ENCODE measurements at places on chromosomes 3 and 15.

- H3K27ac ChIP-seq, result no peak overlapping the region
- no peaks in the 10 kb centered on the region for H3K4me1 ChIP-seq
- H3K36me3 ChIP-seq, result no peaks in the 10 kb centered on the region
Measured at GRCh38 chr3:100169201-100169920, 55.1 kb upstream of the FILIP1L start.

DNA sequence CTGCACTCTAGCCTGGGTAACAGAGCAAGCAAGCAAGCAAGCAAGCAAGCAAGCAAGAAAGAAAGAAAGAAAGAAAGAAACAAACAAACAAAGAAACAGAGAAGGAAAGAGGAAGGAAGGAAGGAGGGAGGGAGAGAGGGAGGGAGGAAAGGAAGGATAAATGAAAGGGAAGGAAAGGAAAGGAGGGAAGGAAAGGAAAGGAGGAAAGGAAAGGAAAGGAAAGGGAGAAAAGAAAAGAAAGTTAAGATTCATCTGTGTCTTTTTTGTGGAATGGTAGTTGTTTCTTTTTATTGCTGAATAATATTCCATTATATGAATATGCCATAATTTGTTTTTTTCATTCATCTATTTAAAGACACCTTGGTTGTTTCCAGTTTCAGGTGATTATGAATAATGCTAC is 506.9 kb upstream of the NAALADL2 start:
- H3K4me1 ChIP-seq, result no peaks in the 10 kb centered on the region
- no peak overlapping the region for H3K4me3 ChIP-seq
- no peak for DNase-seq
- H3K27me3 ChIP-seq, result no peaks in the 10 kb centered on the region
- no peaks in the 10 kb centered on the region for H3K36me3 ChIP-seq

DNA sequence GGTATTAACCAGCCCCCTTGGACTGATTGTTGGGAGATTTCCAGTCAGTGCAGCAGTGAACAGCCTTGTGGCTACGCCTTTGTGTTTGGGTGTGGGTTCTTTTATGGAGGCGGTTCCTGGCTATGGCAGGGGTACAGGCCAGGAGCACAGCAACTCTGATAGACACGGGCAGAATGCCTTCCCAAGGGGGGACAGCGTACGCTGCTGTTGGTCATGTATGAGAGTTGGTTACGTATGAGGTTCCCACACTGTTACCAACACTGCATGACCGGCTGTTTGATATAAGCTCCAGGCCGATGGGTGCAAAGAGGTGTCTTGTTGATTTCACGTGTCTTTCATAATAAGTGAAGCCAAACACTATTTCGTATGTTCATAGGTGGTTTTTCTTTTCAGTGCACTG is 187.8 kb downstream of the NSMCE3 start:
- no peak overlapping the region for H3K4me3 ChIP-seq
- H3K4me1 ChIP-seq, result no peaks in the 10 kb centered on the region
- DNase-seq, result no peak

DNA sequence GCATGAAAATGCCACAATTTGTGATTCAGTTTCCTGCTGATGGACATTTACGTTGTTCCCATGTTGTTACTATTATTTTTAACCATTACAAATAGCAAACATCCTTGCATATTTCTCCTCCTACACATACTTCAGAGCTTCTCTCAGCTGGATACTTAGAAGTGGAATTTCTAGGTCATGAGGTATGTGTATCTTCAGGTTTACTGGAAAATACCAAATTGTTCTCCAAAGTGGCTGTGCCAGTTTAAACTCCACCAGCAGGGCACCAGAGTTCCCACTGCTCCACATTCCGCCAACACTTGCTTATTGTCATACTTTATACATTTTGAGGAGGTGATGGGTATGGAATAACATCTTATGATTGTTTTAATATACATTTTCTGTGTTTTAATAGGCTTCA is 45.7 kb downstream of the PRR23E start:
- H3K4me3 ChIP-seq, result no peak overlapping the region
- no peaks in the 10 kb centered on the region for H3K36me3 ChIP-seq
- no peak for DNase-seq
- no peak overlapping the region for H3K27ac ChIP-seq
- H3K27me3 ChIP-seq, result no peaks in the 10 kb centered on the region
- no peaks in the 10 kb centered on the region for H3K4me1 ChIP-seq

DNA sequence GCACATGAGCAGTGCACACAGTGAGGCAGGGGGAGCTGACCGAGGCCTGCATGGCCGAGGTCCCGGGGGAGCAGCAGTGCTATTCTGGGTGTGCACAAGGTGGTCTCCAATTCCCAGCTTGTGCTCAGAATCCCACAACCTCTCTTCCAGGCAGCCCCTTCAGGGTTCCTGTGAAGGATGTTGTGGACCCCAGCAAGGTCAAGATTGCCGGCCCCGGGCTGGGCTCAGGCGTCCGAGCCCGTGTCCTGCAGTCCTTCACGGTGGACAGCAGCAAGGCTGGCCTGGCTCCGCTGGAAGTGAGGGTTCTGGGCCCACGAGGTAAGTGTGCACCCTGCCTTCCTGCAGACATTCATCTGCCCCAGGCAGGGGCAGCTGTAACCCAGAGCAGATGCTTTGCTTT is 80.2 kb downstream of the DNASE1L3 start:
- H3K4me1 ChIP-seq, result no peaks in the 10 kb centered on the region
- DNase-seq, result no peak
- H3K4me3 ChIP-seq, result no peak overlapping the region
- no peaks in the 10 kb centered on the region for H3K27me3 ChIP-seq
- H3K36me3 ChIP-seq, result peaks cover 8% of the 10 kb centered on the region

GRCh38 chr15:41603941-41604911 is 45.2 kb downstream of the TYRO3 start:
- no peaks in the 10 kb centered on the region for H3K36me3 ChIP-seq
- H3K27me3 ChIP-seq, result no peaks in the 10 kb centered on the region
- H3K4me1 ChIP-seq, result peaks cover 9% of the 10 kb centered on the region
- no peak overlapping the region for H3K4me3 ChIP-seq

DNA sequence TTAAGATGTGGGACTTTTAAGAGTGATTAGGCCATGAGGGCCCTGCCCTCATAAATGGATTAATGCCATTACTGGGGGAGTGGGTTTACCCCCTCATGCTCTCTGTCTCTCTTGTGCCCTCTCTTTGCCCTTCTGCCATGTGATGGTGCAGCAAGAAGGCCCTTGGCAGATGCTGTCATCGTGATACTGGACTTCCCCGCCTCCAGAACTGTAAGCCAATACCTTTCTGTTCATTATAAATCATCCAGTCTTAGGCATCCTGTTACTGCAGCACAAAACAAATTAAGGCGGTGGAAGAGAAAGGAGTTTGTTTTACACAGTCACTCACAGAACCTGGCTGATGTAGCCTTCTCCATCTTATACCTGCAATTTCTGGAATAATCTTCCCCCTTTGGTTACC is 360.3 kb upstream of the TBL1XR1 start:
- no peak overlapping the region for H3K4me3 ChIP-seq
- no peak for DNase-seq
- H3K36me3 ChIP-seq, result no peaks in the 10 kb centered on the region
- H3K27me3 ChIP-seq, result no peaks in the 10 kb centered on the region
- H3K4me1 ChIP-seq, result no peaks in the 10 kb centered on the region

DNA sequence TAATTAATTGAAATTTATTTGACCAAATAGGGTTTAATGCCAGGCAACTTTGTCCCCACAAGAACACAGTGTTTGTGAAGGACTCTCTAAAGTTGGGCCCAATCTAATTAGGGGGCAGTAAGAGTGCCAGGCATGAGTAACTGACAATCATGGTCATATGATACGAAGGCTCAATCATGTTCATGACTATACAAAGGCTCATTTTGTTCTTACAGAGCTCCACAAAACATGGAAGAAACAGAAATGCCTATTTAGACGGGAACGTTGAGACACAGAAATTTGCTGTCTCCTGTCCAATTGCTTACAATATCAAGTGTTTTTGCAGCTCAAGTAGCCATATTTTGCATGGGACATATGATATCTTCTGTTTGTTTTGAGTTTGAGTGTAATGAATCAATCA is 391.1 kb downstream of the SI start:
- H3K4me1 ChIP-seq, result no peaks in the 10 kb centered on the region
- H3K27ac ChIP-seq, result no peak overlapping the region
- no peaks in the 10 kb centered on the region for H3K27me3 ChIP-seq
- H3K4me3 ChIP-seq, result no peak overlapping the region
- no peak for DNase-seq

DNA sequence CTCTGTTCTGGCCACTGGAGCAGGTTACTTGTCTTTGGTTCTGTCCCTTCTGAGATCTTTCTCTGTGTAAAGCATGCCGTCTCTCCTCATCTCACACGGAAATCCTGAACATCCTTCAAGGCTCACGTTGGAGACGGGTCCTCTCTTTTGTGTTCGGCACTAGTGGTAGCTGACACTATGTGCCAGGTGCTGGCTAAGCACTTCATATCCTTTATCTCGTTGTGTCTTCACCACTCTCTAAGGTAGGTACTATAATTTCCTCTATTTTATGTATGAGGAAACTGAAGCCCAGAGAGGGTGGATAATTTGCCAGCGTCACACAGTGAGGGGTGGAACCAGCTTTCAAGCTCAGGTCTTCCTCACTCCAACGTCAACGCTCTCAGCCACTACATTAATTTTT is 1.2 kb downstream of the IFT122 start:
- H3K27ac ChIP-seq, result peak overlapping the region; percentile 74
- DNase-seq, result peak; percentile 17
- H3K36me3 ChIP-seq, result peaks cover 11% of the 10 kb centered on the region
- H3K27me3 ChIP-seq, result no peaks in the 10 kb centered on the region

DNA sequence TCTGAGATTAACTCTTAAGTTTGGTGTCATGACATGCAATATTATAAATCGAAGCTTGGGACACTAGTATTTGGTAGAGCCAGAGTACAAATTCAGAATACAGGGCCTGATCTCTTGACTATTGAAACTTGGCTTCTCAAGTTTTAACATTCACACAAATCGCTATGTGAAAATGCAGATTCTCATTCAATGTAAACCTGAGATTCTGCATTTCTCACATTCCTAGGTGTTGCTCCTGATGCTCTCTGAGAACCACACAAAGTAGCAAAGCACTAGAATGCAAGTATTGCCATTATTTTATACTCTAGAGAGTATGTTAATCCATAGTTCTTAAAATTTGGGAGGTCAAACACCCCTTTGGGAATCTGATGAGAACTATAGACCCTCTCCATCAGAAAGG is 47.9 kb downstream of the WDR49 start:
- H3K4me1 ChIP-seq, result no peaks in the 10 kb centered on the region
- H3K27ac ChIP-seq, result no peak overlapping the region
- H3K4me3 ChIP-seq, result no peak overlapping the region
- no peak for DNase-seq

GRCh38 chr15:88752501-88752900 is 50.7 kb upstream of the ACAN start:
- no peak overlapping the region for H3K27ac ChIP-seq
- H3K4me3 ChIP-seq, result no peak overlapping the region
- H3K36me3 ChIP-seq, result no peaks in the 10 kb centered on the region
- no peak for DNase-seq

DNA sequence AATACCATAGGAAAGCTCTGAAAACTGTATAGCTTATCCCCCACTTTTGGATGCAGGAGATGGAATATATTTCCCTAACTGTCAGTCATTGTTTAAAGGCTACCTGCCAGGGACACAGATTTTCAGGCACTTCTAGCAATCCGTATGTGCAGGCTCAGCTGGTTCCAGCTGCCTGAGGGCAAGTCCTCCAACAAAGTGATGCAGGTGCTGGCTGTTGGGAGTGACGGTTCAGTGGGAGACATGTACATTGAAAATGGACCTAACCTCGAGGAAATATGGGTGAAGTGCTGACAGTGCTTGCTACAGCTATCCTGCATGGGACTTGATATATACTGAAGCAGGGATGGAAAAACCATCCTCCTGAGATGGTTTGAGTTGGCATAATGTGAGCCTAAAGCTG is 153.1 kb upstream of the GAP43 start:
- no peaks in the 10 kb centered on the region for H3K36me3 ChIP-seq
- peaks cover 4% of the 10 kb centered on the region for H3K4me1 ChIP-seq
- H3K27ac ChIP-seq, result no peak overlapping the region
- no peak for DNase-seq
- H3K4me3 ChIP-seq, result no peak overlapping the region
- H3K27me3 ChIP-seq, result no peaks in the 10 kb centered on the region

DNA sequence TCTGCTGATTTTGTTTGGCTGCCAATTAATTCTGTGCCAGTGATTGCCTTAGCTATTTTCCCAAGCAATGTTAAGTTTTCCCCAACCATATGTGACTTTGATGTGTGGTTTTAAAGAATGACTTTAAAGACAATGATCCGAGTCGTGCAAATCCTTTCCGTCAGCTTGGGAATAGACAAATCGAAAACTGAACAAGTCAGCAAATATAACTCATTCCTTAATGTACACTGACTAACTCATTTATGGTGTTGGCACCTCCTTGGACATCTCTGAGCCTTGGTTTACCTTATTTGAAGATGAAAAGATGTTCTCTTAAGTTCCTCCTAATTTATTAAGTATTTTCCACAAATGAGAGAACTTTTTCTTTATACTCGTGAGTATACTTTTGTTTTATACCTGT is 249.4 kb upstream of the SLCO3A1 start:
- no peak overlapping the region for H3K4me3 ChIP-seq
- H3K36me3 ChIP-seq, result no peaks in the 10 kb centered on the region

DNA sequence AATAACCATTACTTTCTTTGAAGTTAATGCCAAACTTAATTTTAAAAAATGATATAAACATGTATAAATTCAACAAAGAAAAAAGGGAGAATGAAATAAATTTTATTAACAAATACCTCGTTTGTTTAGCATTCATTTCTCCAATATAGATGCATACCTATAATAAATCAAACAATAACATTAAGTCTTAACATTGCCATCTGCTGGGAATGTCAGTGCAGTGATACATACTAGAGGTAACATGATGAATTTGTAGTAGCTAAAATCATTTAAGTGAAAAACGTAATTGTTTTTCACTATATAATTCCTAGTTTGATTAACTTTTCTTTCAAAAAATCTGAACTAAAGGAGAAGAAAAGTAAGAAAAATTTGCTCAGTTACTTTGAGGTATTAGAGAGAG is 340.2 kb upstream of the CBLB start:
- peaks cover 38% of the 10 kb centered on the region for H3K4me1 ChIP-seq
- H3K36me3 ChIP-seq, result no peaks in the 10 kb centered on the region
- H3K4me3 ChIP-seq, result no peak overlapping the region
- no peak overlapping the region for H3K27ac ChIP-seq

DNA sequence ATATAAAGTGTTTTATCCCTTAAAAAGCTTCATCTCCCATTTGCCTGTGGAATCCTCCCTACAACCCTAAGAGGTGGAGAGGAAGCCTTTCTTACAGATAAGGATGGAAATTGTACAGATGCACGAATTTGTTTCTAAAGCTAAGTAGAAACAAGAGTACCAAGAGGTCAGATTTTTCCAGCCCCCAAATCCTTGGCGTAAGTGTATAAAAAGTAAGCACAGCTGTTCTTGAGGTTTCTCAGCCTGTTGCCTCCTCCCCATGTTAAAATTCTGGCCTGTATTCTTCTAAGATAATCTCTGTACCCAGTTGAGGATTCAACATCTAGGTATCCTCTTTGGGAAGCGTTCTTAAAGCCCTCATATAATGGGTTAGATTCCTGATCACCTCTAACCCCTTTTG is 34.9 kb downstream of the RAB7A start:
- H3K36me3 ChIP-seq, result peaks cover 6% of the 10 kb centered on the region
- H3K27ac ChIP-seq, result no peak overlapping the region
- no peaks in the 10 kb centered on the region for H3K27me3 ChIP-seq
- peaks cover 33% of the 10 kb centered on the region for H3K4me1 ChIP-seq
- DNase-seq, result no peak

- no peak overlapping the region for H3K27ac ChIP-seq
- no peak overlapping the region for H3K4me3 ChIP-seq
- no peaks in the 10 kb centered on the region for H3K36me3 ChIP-seq
- no peaks in the 10 kb centered on the region for H3K4me1 ChIP-seq
- no peaks in the 10 kb centered on the region for H3K27me3 ChIP-seq
Measured at GRCh38 chr15:58568157-58568571, 136.4 kb downstream of the LIPC start.

- H3K4me1 ChIP-seq, result no peaks in the 10 kb centered on the region
- no peak for DNase-seq
- no peak overlapping the region for H3K4me3 ChIP-seq
- no peaks in the 10 kb centered on the region for H3K27me3 ChIP-seq
Measured at GRCh38 chr3:110933821-110934426, 137.7 kb upstream of the NECTIN3 start.
